Activated naive CD8-positive, alpha-beta T cell treated with anti-CD3 and anti-CD28 coated beads for 36 hours (primary cell): ENCODE measurements at places on chromosomes 4 and X.

DNA sequence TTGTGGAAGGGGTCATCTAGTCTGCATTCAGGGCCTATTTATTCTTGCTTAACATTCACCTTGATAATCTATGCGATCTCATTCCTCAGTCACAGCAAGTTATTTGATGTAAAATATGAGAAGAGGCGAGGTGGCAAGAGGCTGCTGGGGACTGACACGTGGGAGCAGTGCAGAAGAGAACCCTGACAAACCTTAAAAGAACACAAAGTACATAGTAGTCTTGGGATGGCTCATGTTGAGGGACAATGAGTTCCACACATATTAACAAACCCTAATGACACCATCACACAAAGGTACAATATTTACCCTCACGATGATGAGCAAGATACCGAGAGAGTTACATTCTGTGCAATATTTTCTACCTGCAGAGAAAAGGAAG, 57.5 kb downstream of the MAML3 start:
- DNase-seq, result no peak

DNA sequence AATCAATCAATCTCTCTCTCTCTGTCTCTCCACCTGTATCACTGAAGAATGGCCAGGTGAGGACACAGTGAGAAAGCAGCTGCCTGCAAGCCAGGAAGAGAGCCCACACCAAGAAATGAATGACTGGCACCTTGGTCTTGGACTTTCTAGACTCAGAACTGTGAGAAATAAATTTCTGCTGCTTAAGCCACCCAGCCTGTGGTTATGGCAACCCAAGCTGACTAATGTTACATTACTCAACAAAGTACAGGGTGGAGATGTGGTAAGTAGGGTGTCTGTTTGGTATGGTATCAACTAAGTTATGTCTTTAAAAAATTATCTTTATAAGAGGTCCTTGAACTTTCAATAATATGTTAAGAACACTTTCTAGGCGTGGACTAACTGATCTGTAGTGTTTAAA, 159.3 kb downstream of the EPHA5 start:
- no peak for DNase-seq

GRCh38 chr4:109235683-109236082, 66.8 kb downstream of the COL25A1 start:
- no peak for DNase-seq

- no peak for DNase-seq
These were observed 127.7 kb downstream of the IRF2 start for GRCh38 chr4:184346682-184347081.

GRCh38 chrX:120774606-120775005, 101.1 kb downstream of the CT47B1 start:
- DNase-seq, result no peak
